ENCODE measurements at places on chromosomes 13 and 19.

- DNase-seq = no peak
Observed at GRCh38 chr13:114243971-114244370, 9.3 kb downstream of the CDC16 start.

GRCh38 chr19:6221878-6222746, 57.7 kb downstream of the MLLT1 start:
- DNase-seq = no peak

DNA sequence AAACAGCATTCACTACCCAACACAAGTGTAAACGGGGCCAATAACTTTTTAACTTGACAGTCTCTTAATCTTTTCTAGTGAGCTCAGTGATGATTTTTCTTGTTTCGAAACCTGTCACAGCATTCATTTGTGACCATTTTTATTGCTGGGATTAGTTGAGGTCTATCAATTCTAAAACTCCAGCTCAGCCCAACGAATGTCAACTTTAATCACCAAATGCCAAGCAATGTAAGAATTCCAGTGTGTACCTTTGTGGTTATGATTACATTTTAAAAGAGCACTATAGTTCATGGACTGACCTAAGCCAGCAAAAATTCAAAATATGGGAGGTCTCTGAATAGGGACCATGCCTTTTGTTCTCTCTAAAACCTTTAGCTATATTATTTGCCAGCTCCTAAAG, 694.3 kb upstream of the SGCG start:
- DNase-seq = no peak

DNA sequence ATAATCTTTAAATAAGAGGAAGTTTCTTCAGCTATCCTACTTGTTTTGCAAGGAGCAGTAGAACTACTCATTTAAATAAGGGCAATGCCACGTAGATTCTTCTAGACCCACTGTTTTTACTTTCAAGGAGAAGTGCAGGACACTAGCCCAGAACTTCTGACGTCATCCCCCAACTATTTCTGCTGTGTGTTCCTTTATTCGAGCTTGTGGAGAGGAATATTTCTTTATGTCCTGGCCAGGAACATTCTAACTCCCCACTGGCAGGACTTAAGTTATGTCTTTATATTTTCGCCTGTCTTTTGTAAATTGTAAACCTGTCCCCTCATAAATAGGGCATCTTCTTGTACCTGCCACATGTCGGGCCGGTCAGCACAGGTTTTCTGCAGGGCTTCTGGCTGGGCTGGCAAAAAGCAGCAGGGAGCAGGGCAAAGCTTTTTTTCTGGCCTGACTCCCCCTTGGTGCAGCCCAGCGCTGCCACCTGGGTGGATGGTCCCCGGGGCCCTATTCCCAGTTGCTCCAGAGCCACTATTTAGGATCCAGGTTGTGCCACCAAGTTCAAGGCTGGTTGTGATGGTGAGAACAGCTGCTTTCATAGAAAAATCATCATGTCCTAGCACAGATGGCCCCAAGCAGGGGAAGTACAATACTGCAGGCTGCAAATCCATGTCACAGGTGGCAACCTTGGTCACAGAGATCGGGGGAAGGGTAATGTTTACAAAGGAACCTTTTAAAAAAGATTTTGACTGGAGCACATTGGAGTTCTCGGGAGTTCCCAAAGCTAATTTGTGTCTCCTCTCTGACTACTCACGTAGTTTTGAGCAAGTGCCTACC, 1.8 kb downstream of the MBNL2 start:
- DNase-seq = peak; percentile 48

DNA sequence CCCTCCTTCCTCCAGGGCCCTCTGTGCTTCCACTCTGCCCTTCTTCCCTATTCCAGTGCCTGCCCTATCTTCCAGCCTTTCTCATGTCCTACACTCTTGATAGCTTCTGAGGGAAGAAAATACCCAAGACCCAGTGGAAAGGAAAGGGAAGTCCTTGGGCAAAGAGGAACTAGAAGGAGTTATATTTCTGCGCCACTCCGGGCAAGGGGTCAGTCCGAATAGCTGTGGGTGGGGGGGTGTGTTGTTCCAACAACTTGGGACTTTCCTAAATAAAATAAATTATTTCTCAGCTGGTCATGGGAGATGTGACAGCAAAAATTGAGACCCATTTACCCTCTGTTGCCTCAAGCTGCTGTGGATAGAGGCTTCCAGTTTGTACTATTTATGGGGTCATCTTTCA, 23.2 kb downstream of the CABP5 start:
- no peak for DNase-seq

DNA sequence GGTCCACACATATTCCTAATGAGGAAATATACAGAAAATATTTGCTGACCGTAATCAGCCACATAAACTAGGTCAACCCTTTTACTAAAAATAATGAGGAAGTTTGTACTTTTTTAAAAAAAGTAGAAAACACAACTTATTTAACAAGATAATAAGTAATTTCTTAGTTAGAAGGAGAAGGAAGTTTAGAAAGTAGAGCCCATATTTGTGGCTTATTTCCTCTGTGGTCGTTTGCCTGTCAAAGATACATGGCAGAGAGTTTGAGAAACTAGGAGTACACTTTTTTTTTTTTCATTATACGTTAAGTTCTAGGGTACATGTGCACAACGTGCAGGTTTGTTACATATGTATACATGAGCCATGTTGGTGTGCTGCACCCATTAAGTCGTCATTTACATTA, 1205.2 kb upstream of the MIR17HG start:
- DNase-seq = no peak

DNA sequence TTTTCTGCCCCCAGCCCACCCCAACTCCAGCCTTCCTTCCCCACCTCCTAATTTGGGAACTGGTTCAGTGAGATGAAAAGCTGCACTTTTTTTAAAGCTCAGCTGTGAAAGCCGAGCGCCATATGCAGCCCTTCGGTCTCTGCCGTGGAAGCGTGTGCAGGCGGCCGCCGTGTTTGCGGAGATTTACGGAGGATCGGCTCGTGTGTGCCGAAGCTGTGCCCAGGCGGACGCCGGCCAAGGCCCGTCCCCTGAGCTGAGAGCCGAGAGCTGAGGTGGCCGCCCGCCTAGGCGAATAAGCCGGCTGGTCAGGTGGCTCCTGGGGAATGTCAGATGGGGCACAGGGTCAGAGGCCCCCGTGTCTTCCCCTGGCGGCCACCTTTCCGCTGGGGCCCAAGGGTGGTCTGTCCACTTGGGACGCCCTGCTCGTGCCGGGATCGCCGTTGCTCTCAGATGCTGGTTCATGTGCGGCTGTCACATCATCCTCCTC, 78.7 kb downstream of the ZNF536 start:
- no peak for DNase-seq

DNA sequence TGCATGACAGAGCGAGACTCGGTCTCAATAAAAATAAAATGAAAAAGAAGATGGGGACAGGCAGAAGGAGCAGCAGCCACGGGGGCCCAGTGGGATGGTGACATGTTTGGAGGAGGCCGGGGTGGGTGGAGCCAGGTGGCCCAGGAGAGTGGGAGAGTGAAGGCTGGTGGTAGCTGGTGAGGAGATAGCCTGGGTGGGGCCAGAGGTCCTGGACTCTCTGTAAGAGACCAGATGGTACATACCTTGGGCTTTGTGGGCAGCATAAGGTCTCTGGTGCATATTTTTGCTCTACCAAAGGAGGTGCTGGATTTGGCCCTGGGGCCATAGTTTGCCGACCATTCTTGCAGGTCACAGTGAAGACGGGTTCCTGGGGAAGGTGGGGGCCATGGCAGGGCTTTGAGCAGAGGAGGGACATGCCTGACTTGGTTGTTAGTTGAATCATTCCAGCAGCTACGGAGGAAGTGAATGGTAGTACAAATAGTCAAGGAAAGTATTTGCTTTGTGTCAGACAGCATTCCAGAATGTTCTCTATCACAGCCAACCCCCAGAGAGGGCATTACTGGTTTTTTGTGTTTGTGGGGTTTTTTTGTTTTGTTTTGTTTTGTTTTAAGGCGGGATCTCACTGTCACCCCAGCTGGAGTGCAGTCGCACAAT, 69.1 kb downstream of the ARHGEF18 start:
- no peak for DNase-seq

GRCh38 chr13:72931311-72931710, 127.5 kb upstream of the KLF5 start:
- DNase-seq = no peak
